Neural crest cell (in vitro differentiated cells): ENCODE measurements at places on chromosomes 13 and 19.

DNA sequence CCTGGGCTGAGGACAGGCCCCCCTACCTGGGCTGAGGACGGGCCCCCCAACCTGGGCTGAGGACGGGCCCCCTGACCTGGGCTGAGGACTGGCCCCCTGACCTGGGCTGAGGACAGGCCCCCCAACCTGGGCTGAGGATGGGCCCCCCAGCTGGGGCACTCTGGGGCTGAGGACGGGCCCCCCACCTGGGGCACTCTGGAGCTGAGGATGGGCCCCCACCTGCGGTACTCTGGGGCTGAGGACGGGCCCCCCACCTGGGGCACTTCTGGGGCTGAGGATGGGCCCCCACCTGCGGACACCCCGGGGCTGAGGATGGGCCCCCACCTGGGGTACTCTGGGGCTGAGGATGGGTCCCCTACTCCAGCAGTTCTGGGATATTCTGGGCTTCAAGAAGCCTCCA, 65.5 kb downstream of the RASA3 start:
- DNase-seq, result no peak

GRCh38 chr13:45718992-45719391, 16.9 kb downstream of the CBY2 start:
- DNase-seq, result no peak

GRCh38 chr19:58560007-58560887, 1.8 kb upstream of the UBE2M start:
- DNase-seq, result no peak

DNA sequence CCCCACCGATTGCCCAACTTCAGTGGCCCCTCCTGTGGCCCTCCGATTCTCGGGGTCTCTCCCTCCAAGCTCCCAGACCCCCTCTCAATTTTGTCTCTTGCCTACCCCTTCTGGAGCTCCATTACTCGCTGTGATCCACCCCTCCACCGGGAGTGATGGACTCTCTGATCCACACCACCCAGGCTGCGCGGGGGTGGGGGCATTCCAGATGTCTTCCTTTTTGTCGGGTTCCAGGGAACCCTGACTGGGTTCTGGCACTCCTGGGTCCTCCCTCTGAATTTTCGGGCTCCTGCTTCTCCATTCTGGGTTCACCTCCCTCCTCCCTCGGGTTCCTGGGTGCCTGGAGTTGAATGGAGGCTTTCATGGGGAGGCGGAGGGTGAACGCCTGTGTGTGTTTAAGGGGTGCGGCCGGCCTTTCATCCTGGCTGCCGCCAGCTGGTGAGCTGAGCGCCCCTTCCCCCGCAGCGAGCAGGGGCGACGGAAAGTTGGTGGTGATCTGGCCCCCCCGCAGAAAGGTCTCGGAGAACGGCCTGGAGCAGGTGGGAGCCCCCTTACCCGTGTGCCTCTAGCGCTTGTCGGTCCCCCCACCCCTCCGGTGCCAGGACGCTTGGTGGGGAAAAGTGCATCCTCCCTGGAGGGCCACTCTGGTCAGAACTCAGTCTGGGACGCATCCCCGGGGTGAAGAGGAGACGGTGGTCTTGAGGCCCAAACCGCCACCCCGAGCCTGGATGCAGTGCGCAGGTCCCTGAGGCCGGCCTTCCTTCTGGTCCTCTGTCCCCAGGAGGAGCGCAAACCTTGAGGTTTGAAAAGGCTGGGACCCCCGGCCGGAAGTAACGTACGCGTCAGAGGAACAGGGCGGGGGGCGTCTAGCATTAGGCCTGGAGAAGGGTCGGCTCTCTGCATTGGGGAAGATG, 1.6 kb downstream of the MISP3 start:
- DNase-seq, result no peak

DNA sequence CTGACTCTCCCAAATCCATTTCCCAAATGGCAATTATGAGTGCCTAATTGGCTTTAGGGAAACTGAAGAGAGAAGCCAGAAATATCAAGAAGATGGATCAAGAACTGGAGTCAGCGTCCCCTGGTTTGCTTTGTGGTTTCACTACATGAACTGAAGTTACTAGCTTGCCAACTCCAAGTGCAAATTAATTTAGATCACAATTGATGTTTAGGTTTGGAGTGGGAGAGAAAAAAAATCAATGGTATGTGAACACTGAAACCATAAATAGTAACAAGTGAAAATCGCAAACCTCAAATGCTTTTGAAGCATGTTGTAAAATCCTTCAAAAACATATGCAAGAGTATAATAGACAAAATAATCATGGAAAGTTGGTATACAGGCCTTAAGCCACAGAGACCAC, 1528.6 kb upstream of the SLC10A2 start:
- no peak for DNase-seq

- no peak for DNase-seq
These were observed 93.4 kb downstream of the ABCC4 start for GRCh38 chr13:95207769-95208366.
